Thymus (tissue), 14 donors: ENCODE measurements at places on chromosomes 2 and 18. TPM values are rescaled to one million over a fixed set of nuclear protein-coding genes. Genes with fewer than 3 reads are reported as not detected.

- no peak for DNase-seq
- H3K4me3 ChIP-seq: no peak overlapping the region
- no peaks in the 10 kb centered on the region for H3K36me3 ChIP-seq
- no peaks in the 10 kb centered on the region for H3K4me1 ChIP-seq
Measured at GRCh38 chr2:102434655-102435381, 11.9 kb downstream of the IL18RAP start.

- H3K4me3 ChIP-seq: no peak overlapping the region
- no peaks in the 10 kb centered on the region for H3K36me3 ChIP-seq
- no peak overlapping the region for H3K27ac ChIP-seq
- no peaks in the 10 kb centered on the region for H3K27me3 ChIP-seq
- no peaks in the 10 kb centered on the region for H3K4me1 ChIP-seq
Measured at GRCh38 chr2:120851116-120851773, 115.6 kb downstream of the GLI2 start.

The CHRNG gene
- total RNA-seq: 0.57 TPM

GRCh38 chr18:47246027-47246971 lies 5.2 kb downstream of the SKOR2 start:
- H3K36me3 ChIP-seq: no peaks in the 10 kb centered on the region
- DNase-seq: no peak
- no peak overlapping the region for H3K27ac ChIP-seq
- H3K4me1 ChIP-seq: no peaks in the 10 kb centered on the region
- peaks cover 64% of the 10 kb centered on the region for H3K27me3 ChIP-seq
- no peak overlapping the region for H3K4me3 ChIP-seq

The L3MBTL4 gene
- 4.3 TPM for total RNA-seq

- DNase-seq: no peak
- no peak overlapping the region for H3K27ac ChIP-seq
- peaks cover 33% of the 10 kb centered on the region for H3K4me1 ChIP-seq
- H3K36me3 ChIP-seq: no peaks in the 10 kb centered on the region
- H3K27me3 ChIP-seq: no peaks in the 10 kb centered on the region
Measured at GRCh38 chr2:197274349-197274748, 36.2 kb downstream of the ANKRD44 start.

GRCh38 chr2:132979339-132980093 lies 309.5 kb upstream of the LYPD1 start:
- H3K27ac ChIP-seq: no peak overlapping the region
- no peaks in the 10 kb centered on the region for H3K36me3 ChIP-seq
- H3K4me3 ChIP-seq: no peak overlapping the region
- H3K4me1 ChIP-seq: no peaks in the 10 kb centered on the region
- no peak for DNase-seq
- no peaks in the 10 kb centered on the region for H3K27me3 ChIP-seq

The AQP12B gene
- total RNA-seq: under 0.01 TPM

DNA sequence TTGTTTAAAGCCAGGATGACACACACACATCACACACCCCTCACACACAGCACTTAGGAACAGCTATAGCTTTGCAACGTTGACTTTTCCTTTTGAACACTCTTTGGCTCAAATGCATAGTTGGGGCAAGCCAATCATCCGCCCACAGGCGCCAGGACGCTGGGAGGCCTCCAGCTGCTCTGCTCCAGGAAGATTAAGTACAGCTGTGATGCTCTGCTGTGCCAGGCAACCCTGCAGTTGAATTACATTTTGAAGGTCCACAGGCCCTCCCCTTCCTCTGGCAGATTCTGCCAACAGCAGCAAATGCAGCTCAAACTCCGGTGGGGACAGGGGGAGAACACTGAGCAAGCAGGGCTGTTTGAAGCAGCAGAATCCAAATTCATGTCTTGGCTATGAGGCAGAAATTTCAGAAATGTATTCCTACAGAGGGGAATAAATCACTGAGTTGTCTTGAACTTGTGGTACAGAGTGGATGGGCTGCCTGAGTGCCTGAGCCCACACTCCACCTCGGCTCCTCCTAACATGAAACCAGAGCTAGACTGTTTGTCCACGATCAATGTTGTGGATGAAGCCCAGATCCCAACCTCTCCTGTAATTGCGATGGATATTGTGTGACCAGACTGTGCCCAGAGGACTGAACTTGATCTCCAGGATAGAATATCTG lies 86.5 kb upstream of the PPP1CB start:
- H3K36me3 ChIP-seq: no peaks in the 10 kb centered on the region
- no peak overlapping the region for H3K4me3 ChIP-seq
- no peaks in the 10 kb centered on the region for H3K4me1 ChIP-seq
- H3K27me3 ChIP-seq: no peaks in the 10 kb centered on the region
- DNase-seq: no peak

DNA sequence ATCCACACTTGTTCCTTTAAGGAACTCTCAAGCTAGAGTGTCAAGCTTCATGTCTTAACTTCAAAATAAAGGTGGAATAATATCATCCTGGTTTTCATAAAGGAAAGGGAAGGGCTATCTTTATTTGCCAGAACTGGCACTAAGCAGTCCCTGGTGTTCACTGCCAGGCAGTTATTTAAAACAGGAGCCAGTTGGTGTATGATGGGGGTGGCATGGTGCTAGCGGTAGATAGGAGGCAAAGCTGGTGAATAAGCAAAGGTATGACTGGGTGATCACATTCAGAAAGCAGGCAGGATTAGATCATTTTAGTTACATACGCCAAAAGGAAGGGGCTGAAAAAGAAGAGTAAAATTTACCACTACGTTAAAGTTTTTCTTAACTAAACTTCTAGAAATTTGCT lies 776.3 kb downstream of the BCL11A start:
- no peaks in the 10 kb centered on the region for H3K36me3 ChIP-seq
- H3K4me3 ChIP-seq: no peak overlapping the region
- no peaks in the 10 kb centered on the region for H3K27me3 ChIP-seq
- DNase-seq: no peak
- H3K4me1 ChIP-seq: no peaks in the 10 kb centered on the region

The CABLES1 gene
- 5.1 TPM for total RNA-seq

GRCh38 chr2:198453866-198454265 lies 649.5 kb downstream of the PLCL1 start:
- H3K4me1 ChIP-seq: no peaks in the 10 kb centered on the region
- H3K4me3 ChIP-seq: no peak overlapping the region
- no peak for DNase-seq
- H3K27ac ChIP-seq: no peak overlapping the region

The GALNT14 gene
- total RNA-seq: 1.3 TPM

- H3K27me3 ChIP-seq: no peaks in the 10 kb centered on the region
- H3K27ac ChIP-seq: no peak overlapping the region
- H3K4me3 ChIP-seq: no peak overlapping the region
Measured at GRCh38 chr2:191773136-191773535, 73.8 kb downstream of the CAVIN2 start.

DNA sequence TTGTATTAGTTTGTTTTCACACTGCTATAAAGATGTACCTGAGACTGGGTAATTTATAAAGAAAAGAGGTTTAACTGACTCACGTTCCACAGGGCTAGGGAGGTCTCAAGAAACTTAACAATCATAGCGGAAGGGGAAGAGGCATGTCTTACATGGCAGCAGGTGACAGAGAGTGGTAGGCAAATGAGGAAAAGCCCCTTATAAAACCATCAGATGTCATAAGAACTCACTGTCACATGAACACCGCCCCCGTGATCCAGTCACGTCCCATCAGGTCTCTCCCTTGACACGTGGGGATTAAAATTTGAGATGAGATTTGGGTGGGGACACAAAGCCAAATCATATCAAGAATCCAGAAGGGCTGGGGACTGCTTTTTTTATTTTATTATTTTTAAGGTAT lies 120.0 kb downstream of the GALNT14 start:
- no peak overlapping the region for H3K27ac ChIP-seq
- H3K4me3 ChIP-seq: no peak overlapping the region
- no peak for DNase-seq
- no peaks in the 10 kb centered on the region for H3K4me1 ChIP-seq
- no peaks in the 10 kb centered on the region for H3K36me3 ChIP-seq

The RGPD3 gene
- 3.9 TPM for total RNA-seq

GRCh38 chr2:211439011-211439410 lies 882.6 kb downstream of the CPS1 start:
- no peaks in the 10 kb centered on the region for H3K4me1 ChIP-seq
- H3K4me3 ChIP-seq: no peak overlapping the region
- no peak for DNase-seq
- no peaks in the 10 kb centered on the region for H3K36me3 ChIP-seq
- no peaks in the 10 kb centered on the region for H3K27me3 ChIP-seq
- H3K27ac ChIP-seq: no peak overlapping the region

The RFX8 gene
- total RNA-seq: 1.0 TPM

DNA sequence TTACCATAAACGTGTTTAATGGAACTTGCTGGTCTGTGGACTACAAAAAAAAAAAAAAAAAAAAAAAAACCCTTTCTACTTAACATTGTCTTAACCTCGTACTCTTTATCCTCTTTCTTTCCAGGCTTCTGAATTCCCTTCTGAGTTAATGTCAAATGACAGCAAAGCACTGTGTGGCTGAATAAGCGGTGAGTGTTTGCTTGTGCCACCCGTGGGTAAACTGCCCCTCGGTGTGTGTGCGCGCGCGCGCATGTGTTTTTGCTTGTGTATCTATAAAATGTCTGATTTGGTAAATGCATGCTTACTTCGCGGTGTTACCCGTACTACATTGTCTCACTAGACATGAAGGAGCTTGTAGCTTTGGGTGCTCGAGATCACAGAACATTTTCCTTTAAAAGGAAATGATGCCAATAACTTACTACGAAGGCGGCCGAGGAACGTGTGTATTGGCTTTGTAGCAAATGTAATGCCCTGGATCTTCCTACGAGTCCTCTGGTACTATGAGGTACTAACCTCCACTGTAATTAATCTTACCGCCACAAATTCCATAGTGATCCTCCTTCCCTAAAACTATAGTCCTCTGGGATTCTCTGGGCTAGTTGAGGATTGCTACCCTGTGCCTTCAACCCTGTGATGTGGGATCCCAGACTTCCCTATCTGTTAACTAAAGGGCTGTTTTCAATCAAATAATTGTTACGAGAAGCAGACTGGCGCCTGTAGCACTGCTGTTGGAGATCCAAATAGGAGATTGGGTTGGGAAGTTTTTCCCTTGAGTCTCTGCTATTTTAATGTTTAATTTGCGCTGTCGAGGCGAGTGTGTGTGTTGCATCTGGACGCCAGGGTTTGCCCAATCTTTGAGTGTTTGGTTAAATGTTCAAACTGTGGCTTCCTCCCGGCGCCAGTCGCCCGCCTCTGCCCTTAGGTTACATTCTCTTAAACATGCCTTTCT lies 1.1 kb downstream of the ID2 start:
- peaks cover 39% of the 10 kb centered on the region for H3K4me1 ChIP-seq
- no peaks in the 10 kb centered on the region for H3K36me3 ChIP-seq
- peak overlapping the region; percentile 90 for H3K27ac ChIP-seq
- DNase-seq: no peak
- H3K4me3 ChIP-seq: peak overlapping the region; percentile 75

GRCh38 chr2:71460595-71461303 lies 7.4 kb downstream of the DYSF start:
- no peak overlapping the region for H3K4me3 ChIP-seq
- no peaks in the 10 kb centered on the region for H3K36me3 ChIP-seq
- no peak overlapping the region for H3K27ac ChIP-seq
- DNase-seq: no peak
- peaks cover 4% of the 10 kb centered on the region for H3K4me1 ChIP-seq

The TBR1 gene
- 0.05 TPM for total RNA-seq

The NT5C1B gene
- total RNA-seq: not detected

The LHCGR gene
- 0.05 TPM for total RNA-seq

DNA sequence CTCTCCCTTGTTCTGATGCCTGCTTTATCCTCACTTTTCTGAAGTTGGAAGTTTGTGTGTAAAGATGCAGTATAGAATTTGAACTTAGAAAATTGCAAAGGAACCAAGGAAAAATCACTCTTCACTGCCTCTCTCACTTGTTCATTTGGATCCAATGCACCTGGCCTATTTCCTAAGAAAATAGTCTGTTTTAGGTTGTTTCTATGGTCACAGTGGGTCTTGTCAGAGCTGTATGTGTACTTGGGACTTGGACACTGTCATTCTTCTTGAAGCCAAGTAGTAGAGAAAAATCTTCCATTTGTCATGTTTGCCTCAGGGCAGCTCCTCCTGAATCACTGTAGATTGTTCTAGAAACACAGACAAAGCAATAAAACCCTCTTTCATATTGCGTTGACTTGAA lies 80.3 kb upstream of the SESTD1 start:
- no peaks in the 10 kb centered on the region for H3K4me1 ChIP-seq
- H3K4me3 ChIP-seq: no peak overlapping the region
- DNase-seq: no peak
- no peaks in the 10 kb centered on the region for H3K27me3 ChIP-seq
- no peaks in the 10 kb centered on the region for H3K36me3 ChIP-seq
- H3K27ac ChIP-seq: no peak overlapping the region

- DNase-seq: no peak
- no peaks in the 10 kb centered on the region for H3K27me3 ChIP-seq
- H3K36me3 ChIP-seq: no peaks in the 10 kb centered on the region
- no peak overlapping the region for H3K4me3 ChIP-seq
- no peaks in the 10 kb centered on the region for H3K4me1 ChIP-seq
Measured at GRCh38 chr18:78689606-78690005, 290.0 kb upstream of the SALL3 start.

The PKP4 gene
- 22.5 TPM for total RNA-seq

DNA sequence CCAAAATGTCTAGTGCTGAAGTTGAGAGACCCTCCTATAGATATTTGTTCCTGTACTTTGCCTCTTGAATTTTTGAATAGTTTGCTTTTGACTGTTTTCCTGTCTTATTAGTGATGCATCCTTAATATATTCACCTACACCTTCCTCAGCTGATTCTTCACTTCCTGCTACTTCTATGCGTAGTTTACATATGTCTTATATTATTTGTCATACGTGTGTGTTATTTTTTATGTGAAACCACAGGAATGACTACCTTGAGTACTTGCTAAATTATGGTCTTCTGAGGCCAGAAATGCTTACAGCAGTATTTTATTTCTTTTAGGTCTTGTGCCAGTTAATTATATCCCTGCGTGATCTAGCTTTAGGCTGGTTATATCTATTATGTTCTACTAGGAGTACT lies 9.9 kb downstream of the UBE2E3 start:
- H3K27me3 ChIP-seq: no peaks in the 10 kb centered on the region
- H3K4me1 ChIP-seq: no peaks in the 10 kb centered on the region
- DNase-seq: no peak
- no peak overlapping the region for H3K4me3 ChIP-seq
- no peak overlapping the region for H3K27ac ChIP-seq

GRCh38 chr18:79378536-79379250 lies 17.0 kb upstream of the NFATC1 start:
- peaks cover 24% of the 10 kb centered on the region for H3K36me3 ChIP-seq
- no peak for DNase-seq
- H3K4me1 ChIP-seq: no peaks in the 10 kb centered on the region
- H3K27me3 ChIP-seq: no peaks in the 10 kb centered on the region
- H3K27ac ChIP-seq: no peak overlapping the region

DNA sequence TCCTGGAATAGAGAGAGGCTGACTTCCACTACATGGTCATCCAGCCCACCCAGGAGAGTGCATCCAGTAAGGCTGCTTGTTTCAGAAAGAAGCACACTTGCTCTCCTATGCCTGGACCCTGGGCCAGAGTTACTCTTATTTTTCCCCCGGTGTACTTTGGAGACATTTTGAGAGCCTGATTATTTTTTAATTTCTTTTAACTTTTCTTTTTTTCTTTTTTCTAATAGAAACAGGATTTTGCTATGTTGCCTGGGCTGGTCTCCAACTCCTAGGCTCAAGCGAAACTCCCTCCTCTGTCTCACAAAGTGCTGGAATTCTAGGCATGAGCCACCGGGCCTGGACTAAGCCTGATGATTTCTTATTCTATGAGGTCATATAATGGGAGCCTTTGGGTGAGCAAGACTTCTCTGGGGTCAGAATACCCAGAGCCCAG lies 62.2 kb downstream of the RPL37A start:
- no peaks in the 10 kb centered on the region for H3K27me3 ChIP-seq
- peaks cover 14% of the 10 kb centered on the region for H3K4me1 ChIP-seq
- no peaks in the 10 kb centered on the region for H3K36me3 ChIP-seq
- no peak overlapping the region for H3K27ac ChIP-seq
- no peak for DNase-seq
